ENCODE measurements at places on chromosomes 1 and 21. TPM values are rescaled to one million over a fixed set of nuclear protein-coding genes. Genes with fewer than 3 reads are reported as not detected.

Gene C1orf174
- 11.0 TPM for total RNA-seq

Gene ADGRL4
- total RNA-seq: 2.7 TPM

Gene LCE2B
- total RNA-seq: not detected

GRCh38 chr1:228171221-228171891, 5.8 kb downstream of the IBA57 start:
- no peak for DNase-seq

DNA sequence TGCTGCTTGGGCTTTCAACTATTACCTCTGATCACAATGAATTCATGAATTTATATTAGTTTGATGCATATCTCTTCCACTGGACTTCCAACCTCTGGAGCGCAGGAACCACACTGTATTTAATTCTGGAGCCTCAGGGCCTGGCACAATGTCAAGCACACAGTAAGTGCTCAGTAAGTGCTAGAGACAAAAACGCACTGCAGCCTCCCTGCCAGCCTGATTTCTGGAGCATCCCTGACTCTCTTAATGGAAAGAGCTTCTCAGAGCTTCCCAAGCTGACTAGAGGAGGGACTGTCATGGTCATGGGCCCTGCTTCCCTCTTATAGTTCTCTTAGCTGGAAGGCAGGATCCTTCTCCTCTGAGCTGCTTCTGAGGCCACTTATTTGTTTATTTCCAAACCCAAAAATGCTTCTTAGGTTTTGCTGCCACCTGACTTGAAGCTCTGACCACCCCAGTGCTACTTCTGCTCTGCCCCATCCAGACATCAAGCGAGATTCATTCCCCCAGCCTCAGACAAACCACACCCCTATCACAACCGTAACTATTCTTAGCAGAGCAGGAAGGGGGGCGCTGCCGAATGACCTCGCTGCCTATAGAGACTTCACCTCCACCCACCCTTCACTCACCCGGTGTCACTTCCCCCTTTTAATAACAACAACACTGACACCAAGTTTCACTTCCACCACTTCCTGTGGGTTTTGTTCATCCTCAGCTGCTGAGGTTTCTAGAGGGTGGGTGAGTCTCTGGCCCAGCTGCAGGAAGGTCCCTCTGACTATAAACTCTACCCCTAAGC, 33.6 kb downstream of the NUAK2 start:
- no peak for DNase-seq

GRCh38 chr21:42507418-42507817, 6.2 kb upstream of the SLC37A1 start:
- DNase-seq: no peak
